Stimulated activated CD4-positive, alpha-beta T cell treated with anti-CD3 and anti-CD28 coated beads, TNF-alpha, amount 100 ng/mL, for 48 hours (primary cell): ENCODE measurements at places on chromosomes 6 and 20.
A peak's percentile ranks its signal among the peaks of the same experiment; 100 is the strongest.

GRCh38 chr6:26267083-26267589 is 97.9 kb upstream of the BTN3A2 start:
- DNase-seq, result no peak

DNA sequence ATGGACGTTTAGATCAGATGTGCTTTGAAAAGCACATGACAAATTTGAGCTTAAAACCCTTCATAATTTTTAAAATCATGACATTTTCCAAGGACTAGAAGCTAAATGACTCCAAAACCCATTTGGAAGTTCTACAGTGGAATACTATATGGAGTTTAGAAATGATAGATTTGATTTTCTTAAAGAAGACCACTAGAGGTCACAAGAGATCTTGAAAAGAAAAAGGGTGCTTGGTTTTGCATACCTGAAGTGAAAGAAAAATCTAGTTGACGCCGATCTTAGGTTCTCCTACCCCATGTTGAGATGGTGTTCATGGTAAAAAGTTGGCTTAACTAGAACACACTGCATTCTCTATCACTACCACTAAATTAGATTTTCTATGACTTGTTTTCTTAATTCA is 31.5 kb downstream of the CFAP61 start:
- DNase-seq, result no peak

- no peak for DNase-seq
These were observed 222.9 kb downstream of the EPHA7 start for GRCh38 chr6:93196406-93196970.

DNA sequence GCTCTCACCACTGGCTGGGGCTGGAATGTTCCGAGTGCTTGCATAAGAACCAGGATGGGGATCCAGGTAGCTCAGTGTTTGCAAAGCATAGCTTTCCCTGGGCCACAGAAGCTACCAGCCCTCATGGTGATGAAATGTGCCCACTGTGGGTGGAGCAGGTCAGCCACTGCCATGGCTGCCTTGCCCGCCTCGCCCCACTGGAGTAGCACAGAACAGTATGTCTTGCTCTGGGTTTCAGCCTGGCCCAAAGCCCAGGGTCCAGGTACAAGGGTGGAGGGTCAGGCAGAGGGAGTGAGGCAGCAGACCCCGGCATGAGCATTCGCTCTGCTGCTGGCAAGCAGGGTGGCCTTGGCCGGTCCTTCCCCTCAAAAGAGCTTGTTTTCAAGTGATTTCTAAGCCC is 34.7 kb downstream of the KCNK17 start:
- DNase-seq, result no peak

- DNase-seq, result no peak
These were observed 101.5 kb upstream of the SLC24A3 start for GRCh38 chr20:19110881-19111460.

DNA sequence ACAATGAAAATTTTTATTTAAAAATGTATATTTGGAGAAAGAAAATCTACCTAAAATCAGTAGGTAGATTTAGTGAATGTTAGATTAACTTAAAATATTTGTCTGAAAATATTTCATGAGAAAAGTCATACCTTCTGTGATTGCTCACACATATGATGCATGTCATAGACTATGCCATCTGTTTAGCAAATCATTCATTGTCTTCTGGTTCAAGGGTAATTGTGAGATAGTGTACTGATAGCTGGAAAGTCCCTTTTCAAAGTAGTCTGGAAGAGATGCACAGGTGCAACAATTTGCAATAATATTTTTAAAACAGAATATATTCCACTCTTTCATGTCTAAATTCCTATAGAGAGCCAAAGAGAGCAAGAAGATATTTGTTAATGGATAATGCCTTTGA is 21.0 kb upstream of the RNF217 start:
- no peak for DNase-seq

GRCh38 chr6:31588871-31589650 is 3.0 kb downstream of the LST1 start:
- DNase-seq, result no peak

GRCh38 chr20:13102694-13103093 is 93.9 kb downstream of the SPTLC3 start:
- DNase-seq, result no peak

DNA sequence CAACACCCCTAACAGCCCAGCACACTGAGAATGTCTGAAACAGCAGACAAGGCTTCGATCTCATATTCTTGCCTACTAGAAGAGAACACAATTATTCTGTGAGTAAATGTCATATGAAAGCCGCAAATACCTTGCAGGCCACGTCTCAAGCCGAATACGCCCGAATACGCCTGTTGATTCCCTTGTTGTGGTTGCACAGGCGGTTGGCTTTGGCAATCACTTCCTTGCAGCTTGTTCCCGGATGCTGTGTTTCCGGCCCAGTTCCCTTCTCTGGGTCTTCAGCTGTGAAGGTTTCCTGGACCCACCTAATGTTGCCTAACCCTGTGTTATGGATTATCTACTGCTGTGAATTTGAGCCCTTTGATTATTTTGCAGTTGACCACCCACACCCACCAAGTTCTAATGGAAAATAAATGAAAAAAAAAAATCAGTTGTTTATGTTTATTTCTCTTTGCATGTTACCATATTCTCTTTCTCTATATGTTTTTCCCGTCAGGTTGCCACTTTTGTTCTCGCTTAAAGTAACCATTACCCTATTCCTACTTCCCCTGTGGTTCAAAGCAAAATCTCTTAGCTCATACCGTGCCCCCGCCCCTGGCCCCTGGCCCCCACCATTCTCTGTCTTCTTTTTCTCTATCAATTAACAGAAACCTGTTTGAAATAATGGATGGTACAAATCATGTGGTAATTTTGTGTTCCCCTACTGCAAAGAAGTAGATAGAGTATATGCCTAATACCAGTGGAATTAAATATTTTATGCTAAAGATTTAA is 172.4 kb downstream of the ADGB start:
- peak; percentile 14 for DNase-seq

- DNase-seq, result no peak
These were observed 125.4 kb upstream of the HMGCLL1 start for GRCh38 chr6:55704421-55704820.
